ENCODE measurements at places on chromosomes 2 and 18.

- DNase-seq, result peak; percentile 59
Observed at GRCh38 chr18:3010086-3010485, 2.9 kb downstream of the LPIN2 start.

GRCh38 chr2:7031547-7032245 lies 114.5 kb downstream of the RNF144A start:
- peak; percentile 85 for DNase-seq

- peak; percentile 42 for DNase-seq
Observed at GRCh38 chr2:177171418-177171865, 41.2 kb upstream of the HNRNPA3 start.

GRCh38 chr18:22625406-22625805 lies 207.7 kb upstream of the CTAGE1 start:
- DNase-seq, result no peak

DNA sequence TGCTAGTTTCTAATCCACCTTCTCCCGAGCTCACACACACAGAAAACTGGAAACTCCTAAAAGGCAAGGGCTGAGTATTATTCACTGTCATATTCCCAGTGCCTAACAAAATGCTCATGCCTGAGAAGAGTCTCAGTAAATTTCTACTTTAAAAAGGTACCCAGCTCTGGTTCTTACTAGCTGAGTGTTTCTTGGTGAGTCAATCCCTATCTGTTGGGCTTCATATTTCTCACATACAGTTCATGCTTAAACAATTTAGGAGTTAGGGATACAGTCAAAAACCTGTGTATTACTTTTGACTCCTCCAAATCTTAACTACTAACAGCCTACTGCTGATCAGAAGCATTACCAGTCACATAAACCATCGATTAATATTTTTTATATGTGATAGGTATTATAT lies 204.9 kb downstream of the EN1 start:
- no peak for DNase-seq

DNA sequence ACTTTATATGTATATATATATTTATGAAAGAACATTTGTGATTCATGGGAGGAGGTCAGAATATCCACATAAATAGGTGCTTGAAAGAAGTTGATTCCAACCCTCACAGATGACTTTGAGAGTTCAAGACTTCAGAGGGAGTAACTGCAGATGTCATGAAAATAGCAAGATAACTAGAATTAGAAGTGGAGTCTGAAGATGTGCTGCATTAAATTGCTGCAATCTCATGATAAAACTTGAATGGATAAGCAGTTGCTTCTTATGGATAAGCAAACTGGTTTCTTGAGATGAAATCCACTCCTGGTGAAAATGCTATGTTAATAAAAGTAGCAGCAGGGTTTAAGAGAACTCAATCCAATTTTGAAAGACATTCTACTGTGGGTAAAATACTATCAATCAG lies 40.2 kb downstream of the G6PC2 start:
- no peak for DNase-seq

GRCh38 chr2:85490861-85491755 lies 47.9 kb upstream of the MAT2A start:
- no peak for DNase-seq

- DNase-seq, result peak; percentile 87
Observed at GRCh38 chr2:39160982-39161381, 40.1 kb upstream of the SOS1 start.
